WTC11 (cell line): ENCODE measurements at places on chromosomes 3 and 15. TPM values are rescaled to one million over a fixed set of nuclear protein-coding genes. Genes with fewer than 3 reads are reported as not detected.

MESP2 gene
- total RNA-seq: 0.66 to 1.0 TPM (median 0.68 TPM) in 3 replicates

UBA7 gene
- 1.2 to 1.9 TPM (median 1.6 TPM) in 3 replicates for total RNA-seq

LRRIQ4 gene
- 0.09 to 0.34 TPM (median 0.18 TPM) in 3 replicates for total RNA-seq

- H3K27me3 ChIP-seq: no peaks in the 10 kb centered on the region
- no peak overlapping the region for H3K27ac ChIP-seq
- H3K4me1 ChIP-seq: no peaks in the 10 kb centered on the region
- peaks cover 36% of the 10 kb centered on the region for H3K36me3 ChIP-seq
- H3K4me3 ChIP-seq: no peak overlapping the region
Measured at GRCh38 chr3:38371541-38372213, 25.1 kb downstream of the XYLB start.

DNA sequence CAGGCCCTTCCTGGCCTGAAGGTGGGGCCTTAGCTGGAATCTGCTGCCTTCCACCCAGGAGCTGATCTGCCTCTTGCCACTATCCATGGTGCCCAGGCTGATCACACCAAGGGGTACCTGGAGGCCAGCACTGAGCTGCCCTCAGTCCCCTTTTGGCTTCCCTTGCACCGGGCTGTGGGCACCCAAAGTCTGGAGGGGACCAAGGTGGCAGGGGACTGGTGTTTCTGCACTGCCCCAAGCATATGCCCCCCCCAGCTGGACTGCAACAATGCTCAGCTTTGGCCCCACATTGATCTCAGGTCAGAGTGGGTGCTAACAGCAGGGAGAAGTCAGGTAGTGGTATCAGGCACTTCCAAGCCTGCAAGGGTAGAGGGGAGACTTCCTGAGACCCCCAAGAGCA lies 902.6 kb upstream of the EPHA6 start:
- no peaks in the 10 kb centered on the region for H3K4me1 ChIP-seq
- H3K27ac ChIP-seq: no peak overlapping the region
- no peak for DNase-seq
- no peak overlapping the region for H3K4me3 ChIP-seq

- H3K36me3 ChIP-seq: no peaks in the 10 kb centered on the region
- no peaks in the 10 kb centered on the region for H3K27me3 ChIP-seq
- H3K27ac ChIP-seq: no peak overlapping the region
- H3K4me1 ChIP-seq: peaks cover 4% of the 10 kb centered on the region
Measured at GRCh38 chr3:114389156-114389555, 95.3 kb downstream of the TIGIT start.

DNA sequence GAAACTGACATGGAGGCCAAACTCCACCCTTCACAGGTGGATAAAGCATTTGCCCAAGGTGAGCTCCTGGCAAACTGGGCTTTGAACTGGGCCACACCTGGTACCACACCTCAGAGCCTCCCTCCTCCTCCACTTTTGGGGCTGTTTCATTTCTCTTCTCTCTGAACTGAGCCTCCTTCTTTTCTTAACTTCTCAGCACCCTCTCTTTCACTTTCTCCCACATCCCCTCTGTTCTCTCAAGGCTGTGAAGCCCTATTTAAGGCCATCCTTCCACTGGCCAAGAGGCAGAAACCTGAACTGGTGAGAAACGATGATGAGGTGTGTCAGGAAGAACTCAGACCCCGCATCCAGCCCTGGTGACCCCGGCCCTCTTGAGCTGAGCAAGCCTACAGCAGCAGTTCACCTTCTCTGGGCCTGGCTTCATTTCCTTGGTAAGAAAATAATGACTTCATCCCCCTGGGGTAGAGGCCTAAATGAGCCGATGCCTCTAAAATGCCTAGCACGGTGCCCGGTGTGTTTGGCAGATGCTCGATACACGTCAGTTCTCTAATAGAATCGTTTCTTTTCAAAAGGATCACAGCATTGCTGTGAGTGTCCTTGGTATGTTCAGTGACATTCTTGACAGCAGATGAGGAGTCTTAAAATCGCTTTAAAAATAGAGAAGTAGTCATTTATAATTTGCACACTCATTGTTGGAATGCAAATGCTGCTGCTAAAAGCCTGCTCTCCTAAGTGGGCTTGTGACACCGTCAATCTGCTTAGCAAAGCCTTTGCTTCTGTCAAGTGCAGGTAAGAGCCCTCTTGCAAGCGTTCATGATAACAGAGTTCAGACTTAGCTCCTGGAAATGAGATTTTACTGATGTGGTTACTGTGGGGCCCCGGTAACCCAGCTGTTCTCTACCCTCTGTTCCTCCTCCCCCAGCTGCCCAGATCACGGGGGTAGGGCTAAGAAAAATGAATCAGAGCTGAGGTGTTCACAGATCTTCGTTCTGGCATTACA lies 97.7 kb upstream of the ATP2B2 start:
- H3K27me3 ChIP-seq: peaks cover 2% of the 10 kb centered on the region; the same call in 1 of the 2 replicates
- no peak for DNase-seq
- no peak overlapping the region for H3K4me3 ChIP-seq
- no peak overlapping the region for H3K27ac ChIP-seq
- H3K4me1 ChIP-seq: peaks cover 8% of the 10 kb centered on the region; the same call in 1 of the 2 replicates

DNA sequence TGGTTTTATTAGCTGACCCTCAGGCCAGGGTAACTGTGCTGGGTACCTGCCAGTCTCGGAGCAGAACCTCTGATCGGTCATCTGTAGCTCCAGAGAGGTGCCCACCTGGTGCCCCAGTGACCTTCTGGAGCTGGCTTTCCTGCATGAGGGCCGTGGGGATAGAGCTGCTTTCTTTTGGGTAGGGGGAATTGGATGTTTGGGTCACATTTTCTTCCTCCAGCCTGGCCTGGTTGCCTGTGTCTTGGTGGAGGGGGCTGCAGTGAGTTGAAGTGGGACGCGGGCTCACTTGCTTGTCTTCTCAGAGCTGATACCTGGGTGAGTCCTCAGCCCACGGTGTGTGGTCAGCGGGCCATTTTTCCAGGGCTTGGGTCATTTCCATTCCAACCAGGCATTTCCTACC lies 2.6 kb downstream of the ZNF710 start:
- H3K4me1 ChIP-seq: peaks cover 58% of the 10 kb centered on the region
- no peaks in the 10 kb centered on the region for H3K36me3 ChIP-seq
